Fibroblast of gingiva (primary cell): ENCODE measurements at places on chromosomes 4 and X.

DNA sequence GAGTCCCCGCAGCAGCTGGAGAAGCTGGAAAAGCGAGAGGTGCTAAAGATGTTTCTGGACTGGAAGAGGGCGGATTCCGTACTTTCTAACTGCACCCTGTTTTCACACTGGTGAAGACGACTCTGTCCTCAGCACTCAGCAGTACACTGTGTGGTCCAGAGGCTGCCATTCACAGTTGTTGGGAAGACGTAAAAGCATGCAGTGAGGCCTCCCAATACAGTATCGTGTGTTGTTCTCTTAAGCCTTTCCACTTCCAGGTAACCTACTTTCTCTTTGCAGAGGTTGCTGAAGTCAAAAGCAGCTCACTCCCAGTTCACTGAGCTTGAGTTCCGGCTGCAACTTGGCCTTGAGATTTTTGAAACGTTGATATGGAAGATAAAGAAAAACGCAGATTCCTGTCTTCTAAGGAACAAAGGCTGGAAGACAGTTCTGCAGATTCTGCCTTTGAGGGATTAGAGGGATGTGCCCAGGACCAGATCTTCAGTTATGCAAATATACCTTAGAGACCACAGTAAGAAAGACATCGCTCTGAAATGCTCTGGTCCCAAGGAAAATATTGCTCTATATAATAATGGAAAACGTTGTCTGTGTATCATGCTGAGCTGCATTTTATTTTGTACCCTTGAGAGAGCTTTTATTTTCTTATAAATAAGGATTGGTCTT is 540.9 kb downstream of the TRIML1 start:
- no peak for DNase-seq

DNA sequence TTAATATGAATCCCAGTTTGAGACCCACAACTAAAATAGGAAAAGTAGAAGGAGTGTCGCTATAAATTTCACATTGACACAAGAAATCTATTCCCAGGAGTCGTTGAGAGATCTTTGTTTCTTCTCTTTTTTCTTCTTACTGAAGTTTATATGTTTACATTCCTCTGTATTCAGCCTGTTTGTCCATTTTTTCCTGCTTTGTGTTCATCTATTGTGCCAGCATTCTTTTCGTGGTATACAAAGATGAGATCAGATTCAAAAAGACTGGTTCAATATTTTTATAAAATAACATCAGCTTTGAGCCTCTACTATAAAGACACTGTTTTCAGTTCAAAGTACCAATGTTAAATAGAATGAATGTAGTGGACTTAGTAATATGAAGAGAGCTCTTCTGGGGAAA is 95.4 kb upstream of the MYOZ2 start:
- peak; percentile 42 for DNase-seq

GRCh38 chrX:47467106-47467505 is 15.9 kb downstream of the ZNF41 start:
- DNase-seq, result no peak

- peak; percentile 59 for DNase-seq
Measured at GRCh38 chr4:78612398-78613178, 61.0 kb downstream of the ANXA3 start.

DNA sequence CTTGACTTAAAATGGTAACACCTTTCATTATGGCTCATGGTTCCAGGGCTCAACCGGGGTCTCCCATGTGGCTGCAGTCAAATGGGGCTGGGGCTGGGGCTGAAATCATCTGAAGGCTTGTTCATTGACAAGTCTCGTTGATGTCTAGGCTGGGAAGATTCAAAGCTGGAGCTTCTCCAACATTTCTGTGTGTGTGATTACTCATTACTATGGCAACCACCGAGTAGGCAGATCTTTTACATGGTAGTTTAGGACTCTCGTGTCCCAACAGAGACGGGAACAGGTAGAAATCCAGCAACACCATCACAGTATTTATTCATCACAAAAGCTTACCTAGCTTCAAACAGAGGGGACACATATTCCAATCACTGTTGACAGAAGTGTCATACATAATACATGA is 7.8 kb downstream of the YTHDC1 start:
- peak; percentile 63 for DNase-seq

DNA sequence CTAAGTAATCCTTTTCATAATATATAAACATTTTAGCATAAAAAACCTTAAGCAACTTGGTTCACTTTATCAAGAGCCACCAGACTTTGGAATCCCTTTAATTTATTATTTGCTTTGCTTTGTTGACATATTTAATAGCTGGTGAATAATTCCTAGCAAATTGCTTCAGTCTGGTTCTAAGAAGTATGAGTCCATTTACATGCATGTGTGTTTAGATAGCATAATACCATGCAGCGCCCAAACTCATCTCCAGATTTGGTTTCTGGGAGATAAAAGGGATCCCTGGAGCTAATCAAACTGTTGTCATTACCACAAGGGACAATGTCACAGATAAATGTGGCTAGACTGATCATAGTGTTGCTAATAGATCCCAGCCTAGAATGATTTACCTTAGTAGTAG is 111.8 kb downstream of the TMEM144 start:
- peak; percentile 40 for DNase-seq

- DNase-seq, result no peak
Measured at GRCh38 chr4:71186566-71187403, 152.0 kb upstream of the SLC4A4 start.

DNA sequence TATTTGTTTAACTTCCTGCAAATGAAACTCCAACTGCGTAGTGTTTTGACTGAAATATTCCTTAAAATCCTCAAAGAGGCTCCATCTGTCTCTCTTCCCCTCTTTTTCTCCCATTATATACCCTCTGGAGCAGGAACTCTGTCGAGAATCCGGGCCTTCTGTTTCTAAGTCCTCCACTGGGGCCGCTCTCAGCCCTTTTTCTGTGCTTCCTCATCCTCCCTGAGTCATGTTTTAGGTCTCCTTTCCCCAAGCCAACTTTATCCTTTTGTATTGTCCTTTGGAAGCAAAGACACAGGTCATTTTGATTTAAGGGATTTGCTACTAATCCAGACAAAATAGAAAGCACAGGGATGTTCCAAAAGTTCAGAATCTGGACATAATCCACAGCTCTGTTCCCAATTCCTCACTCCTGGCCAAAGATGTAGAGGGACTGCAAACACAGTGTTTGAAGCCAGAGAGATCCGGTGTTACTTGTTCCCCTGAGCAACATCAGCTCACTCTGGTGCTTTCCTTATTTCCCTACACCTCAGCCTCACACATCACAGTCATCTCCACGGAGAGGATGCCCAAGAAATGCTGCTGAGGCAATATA is 131.0 kb upstream of the KLF3 start:
- DNase-seq, result no peak

DNA sequence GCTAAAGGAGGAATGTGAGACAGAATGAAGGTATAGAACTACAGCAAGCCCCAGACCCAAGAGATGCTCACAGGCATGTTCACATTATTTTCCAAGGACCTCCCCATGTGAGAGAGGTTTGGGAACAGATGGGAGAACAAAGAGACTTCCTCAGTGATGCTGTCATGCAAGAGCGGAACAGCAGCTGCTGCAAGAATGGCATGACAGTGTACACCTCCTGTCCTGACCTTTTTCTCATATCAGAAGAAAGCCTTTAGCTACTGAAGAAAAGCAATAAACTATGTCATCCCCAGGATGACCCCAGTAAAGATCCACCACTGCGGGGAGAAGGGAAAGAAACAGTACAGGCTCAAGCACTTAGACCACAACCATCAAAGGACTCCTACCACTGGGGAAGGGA is 7.2 kb downstream of the PRDM5 start:
- no peak for DNase-seq

DNA sequence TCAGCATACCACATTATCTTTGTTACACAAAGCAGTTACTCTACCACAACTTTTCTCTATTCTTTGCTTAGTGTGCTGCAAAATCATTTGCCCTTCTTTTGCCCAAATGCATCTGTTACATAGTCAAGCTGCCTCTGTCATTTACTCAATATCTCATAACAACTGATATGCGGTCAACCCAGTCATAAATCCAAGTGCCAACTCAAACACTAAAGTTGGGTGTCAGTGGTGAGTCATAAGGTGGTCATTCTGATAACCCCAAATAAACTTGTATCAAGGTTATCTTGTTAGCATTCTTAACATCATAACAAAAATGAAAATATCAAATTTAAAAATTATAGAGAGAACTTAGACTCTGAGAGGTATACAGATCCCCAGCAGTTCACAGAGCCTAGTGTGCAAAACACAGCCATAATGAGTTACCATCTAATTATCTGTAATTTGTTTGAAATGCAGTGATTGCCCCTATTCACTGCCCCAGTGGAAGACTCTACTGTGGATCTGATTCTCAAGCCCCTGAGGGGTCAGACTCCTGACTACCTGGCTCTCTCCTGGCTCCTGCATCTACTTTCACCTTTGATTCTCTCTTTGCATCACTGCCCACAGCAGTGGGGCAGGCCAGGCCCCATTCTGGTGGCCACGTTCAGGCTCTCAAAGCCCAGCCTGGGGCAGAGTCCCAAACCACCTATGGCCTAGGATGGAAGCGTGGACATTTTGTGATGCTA is 29.2 kb downstream of the TBC1D9 start:
- DNase-seq, result no peak

GRCh38 chr4:155099231-155099630 is 109.2 kb upstream of the NPY2R start:
- DNase-seq, result no peak

- DNase-seq, result no peak
Measured at GRCh38 chr4:44487341-44487740, 38.7 kb upstream of the KCTD8 start.

GRCh38 chr4:168440442-168441264 is 39.6 kb downstream of the DDX60L start:
- peak; percentile 6 for DNase-seq

DNA sequence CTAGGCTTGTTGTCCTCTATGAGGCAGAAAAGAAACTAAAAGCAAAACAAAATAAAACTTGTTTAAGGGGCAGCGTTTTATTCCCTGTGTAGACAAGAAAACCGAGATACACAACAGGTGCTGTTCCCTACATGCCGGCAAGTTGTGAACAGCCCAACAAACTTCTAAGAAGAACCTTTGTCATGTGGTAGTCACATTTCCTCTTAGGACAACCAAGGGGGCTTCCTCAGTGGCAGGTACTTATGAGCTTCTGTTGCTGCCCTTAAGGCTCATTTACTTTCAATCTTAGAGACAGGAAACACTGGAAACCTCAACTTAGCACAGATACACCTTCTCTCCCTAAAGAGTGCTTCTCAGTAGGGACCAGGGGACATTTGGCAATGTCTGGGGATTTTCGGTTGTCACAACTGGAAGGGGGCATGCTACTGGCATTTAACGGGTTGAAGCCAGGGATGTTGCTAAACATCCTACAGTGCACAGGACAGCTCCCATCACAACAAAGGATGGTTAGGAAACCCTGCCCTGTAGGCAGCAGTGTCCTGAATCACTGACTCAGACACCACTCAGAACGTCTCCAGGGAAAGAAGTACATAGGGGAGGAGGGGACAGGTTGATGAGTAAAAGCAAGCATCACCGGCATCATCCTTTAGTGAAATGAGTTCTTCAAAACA is 111.0 kb downstream of the ASB9 start:
- DNase-seq, result no peak

- no peak for DNase-seq
Measured at GRCh38 chrX:86023811-86024210, 23.5 kb downstream of the CHM start.

DNA sequence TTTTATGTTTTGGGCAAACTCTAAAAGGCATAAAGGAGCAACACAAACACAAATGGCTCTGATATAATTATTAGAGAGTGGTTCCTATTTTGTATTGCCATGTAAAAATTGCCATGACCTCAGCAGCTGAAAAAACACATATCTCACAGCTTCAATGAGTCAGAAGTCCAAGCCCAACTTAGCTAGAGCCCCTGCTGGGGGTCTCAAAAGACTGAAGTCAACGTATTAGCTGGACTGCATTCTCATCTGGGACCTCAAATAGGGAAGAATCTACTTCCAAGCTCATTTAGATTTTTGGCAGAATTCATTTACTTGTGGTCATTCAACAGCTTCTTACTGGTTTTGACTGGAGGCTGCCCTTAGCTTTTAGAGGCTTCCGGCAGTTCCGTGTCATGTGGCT is 47.4 kb downstream of the FREM3 start:
- no peak for DNase-seq

GRCh38 chr4:129230846-129231245 is 134.9 kb downstream of the C4orf33 start:
- no peak for DNase-seq

- DNase-seq, result no peak
Measured at GRCh38 chr4:121789455-121789854, 11.7 kb upstream of the EXOSC9 start.

- DNase-seq, result peak; percentile 27
Measured at GRCh38 chrX:114841051-114841450, 176.4 kb downstream of the IL13RA2 start.

DNA sequence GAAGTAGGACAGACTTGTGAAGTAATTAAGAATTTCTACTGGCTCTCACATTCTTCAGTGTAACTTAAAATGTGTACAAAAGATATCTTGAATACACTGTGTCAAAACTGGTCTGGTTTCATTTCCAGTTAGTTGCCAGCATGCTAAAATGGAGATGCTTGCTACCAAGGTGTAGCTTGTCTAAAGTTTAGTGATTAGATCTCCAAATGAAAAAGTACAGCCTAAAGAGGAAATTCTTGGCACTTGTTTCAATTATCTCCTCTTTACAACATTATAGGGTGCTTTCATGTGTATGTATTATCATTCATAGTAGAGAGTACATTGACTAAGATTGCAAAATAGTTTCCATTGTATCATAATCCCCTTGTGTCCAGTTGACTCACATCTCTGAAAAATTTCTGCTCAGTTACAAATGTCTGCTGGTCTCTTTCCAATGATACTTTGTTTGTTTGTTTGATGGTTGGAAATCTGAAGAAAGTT is 97.3 kb upstream of the SPRY1 start:
- peak; percentile 94 for DNase-seq

DNA sequence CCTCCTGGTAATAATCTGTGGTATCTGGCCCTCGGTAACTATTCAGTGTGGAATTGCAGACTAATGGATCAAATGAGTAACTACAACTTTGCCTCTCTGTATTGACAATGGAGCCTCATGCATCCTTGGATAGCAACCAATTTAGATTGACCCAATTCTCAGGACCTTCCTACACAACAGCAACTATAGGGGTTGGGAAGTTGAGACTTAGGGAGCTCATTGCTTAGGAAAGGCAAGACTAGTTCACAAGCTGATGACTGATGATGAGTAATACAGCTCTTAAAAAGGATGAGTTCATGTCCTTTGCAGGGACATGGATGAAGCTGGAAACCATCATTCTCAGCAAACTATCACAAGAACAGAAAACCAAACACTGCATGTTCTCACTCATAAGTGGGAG is 47.5 kb upstream of the KLHL13 start:
- peak; percentile 4 for DNase-seq

- no peak for DNase-seq
Measured at GRCh38 chr4:152463562-152463961, 72.3 kb downstream of the FBXW7 start.

- no peak for DNase-seq
Measured at GRCh38 chrX:53660004-53660403, 26.5 kb downstream of the HUWE1 start.

GRCh38 chr4:127249066-127249766 is 383.5 kb upstream of the INTU start:
- peak; percentile 6 for DNase-seq
